ENCODE measurements at places on chromosomes 5 and 9.

- DNase-seq = no peak
These were observed 120.7 kb upstream of the APC start for GRCh38 chr5:112616812-112617547.

DNA sequence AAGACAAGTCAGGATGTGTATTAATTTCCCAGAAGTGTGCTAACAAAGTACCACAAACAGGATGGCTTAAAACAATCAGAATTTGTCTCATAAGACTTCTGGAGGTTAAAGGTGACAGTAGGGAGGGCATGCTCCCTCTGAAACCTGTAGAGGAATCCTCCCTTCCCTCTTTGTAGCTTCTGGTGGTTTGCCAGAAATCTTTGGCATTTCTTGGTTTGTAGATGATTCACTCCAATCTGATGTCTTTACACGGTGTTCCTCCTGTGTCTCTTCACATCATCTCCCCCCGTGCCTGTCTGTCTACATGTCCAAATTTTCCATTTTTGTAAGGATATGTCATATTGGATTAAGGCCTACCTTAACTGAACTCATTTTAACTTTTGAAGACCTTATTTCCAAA, 471.5 kb downstream of the ZNF608 start:
- no peak for DNase-seq

DNA sequence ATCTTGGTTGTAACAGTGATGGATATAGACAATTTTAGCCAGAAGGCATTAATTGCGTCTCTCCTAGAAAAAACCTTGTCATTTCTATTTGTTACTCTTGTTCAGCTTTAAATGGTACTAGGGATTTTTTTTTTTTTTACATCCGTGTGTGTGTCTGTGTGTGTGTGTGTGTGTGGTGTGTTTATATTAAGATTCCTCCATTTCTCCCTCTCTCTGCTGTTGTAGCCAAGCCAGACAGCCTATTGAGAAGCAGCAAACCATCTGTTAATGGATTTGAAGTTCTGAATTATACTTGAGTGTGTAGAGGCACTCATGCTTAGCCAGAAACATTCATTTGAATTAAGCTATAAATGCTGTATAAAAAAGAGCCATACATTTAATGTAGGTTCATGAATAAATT, 72.3 kb downstream of the SLF1 start:
- DNase-seq = no peak

DNA sequence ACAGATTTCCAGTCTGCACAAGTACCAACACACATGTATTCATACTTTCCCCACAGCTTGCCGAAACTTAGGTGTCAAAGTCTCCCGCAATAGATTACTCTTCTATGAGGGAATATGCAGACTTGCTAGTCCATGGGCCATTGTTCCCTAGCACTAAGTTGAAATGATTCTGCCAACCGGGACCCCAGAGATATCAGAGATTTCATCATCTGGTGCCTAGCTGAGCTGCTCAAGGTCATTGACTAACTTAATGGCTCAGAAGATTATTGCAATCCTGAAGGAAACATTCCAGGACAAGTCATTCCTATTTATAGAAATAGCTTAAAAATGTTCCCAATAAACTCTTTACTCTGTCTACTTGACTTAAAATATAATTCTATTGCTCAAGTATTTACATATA, 202.6 kb downstream of the PIK3R1 start:
- no peak for DNase-seq

DNA sequence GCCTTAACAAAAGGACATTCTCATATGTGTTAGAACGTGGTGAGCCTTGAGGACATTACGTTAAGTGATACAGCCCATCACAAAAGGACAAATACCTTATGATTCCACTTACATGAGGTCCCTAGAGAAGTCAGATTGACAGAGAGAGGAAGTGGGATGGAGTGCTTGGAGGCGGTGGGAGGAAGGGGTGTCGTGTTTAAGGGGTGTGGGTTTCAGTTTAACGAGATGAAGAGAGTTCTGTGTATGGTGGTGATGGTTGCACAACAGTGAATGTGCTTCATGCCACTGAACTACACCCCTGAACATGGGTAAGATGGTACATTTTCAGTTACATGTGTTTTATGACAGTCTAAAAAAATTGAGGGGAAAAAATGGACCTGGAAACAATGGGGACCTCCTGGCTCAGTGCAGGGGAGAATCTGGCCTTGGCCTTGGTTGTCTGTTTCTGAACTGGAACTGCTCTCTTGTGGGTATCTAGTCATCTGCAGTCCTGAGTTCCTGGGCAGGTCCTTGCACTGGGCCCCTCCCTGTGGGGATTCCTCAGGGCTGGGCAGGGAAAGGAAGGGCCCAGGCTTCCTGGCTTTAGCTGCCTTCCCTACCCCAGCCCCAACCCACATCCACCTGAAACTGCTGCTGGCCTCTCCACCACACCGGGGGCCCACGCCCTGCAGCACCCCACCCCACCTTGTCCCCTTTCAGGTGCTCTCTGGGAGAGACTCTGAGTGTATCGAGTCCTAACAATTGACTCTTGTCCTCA, 17.8 kb downstream of the LRRC8A start:
- peak; percentile 57 for DNase-seq

DNA sequence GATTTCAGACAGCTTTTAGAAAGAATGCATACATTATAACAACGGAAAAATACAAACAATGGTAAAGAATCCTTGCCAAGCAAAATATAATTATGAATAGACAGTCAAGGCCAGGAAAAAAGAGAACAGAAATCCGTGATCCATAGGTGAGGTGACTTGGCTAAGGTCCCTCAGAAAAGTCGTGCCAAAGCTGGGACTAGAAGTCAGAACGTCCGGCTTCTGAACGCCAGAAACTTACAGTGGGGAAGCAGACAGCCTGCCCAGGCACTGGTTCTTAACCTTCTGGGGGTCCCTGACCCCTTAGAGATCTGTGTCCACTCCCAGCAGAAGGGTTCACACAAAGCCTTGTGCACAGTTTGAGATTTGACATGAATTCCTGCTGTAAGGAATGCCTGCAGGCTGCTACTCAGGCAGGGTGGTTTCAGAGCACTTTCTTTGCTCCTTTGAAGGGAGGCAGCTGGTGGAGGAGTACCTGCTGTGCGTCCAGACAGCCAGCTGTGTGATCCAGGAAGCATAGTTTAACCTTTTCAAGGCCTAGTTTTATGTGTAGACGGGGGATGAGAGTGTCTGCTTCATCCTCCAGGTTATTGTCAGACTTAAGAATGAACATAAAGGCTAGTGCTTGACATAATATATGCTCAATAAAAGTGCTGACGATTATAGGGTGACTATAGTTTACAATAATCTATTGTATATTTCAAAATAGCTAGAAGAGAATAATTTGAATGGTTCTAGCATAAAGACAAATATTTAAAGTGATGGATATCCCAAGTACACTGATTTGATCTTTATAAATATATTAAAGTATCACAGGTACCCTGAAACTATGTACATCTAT, 852 bp downstream of the ARHGEF37 start:
- no peak for DNase-seq

GRCh38 chr9:135504262-135505243, 4.1 kb downstream of the MRPS2 start:
- peak; percentile 82 for DNase-seq

- DNase-seq = no peak
These were observed 280.3 kb downstream of the NPR3 start for GRCh38 chr5:32991421-32991815.

GRCh38 chr5:58069846-58070245, 390.0 kb downstream of the PLK2 start:
- no peak for DNase-seq

DNA sequence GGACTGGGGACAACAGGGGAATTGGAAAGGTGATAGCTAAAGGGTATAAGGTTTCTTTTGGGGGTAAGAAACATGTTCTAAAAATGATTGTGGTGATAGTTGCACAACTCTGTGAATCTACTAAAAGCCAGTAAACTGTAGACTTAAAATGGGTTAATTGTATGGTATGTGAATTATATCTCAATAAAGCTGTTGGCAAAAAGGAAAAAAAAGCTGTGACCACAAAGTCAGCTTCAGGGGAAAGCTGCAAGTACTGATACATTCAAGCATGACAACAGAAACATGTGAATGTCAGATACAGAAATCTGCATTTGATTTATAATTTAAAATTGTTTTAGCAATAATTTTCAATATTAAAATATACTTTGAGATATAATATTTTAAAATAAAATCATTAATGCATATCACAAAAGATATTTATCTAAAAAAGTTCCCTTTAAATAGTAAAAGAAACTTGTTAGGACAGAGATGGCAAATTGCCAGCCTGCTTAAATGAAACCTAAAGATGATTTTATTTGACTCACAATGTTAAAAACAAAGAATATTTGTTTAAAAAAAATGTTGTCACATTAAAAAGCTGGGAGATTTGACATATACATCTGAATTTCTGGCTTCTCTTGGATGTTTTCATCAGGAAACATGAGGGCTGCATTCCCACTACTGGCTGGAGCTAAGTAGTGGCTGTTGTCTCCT, 66.0 kb downstream of the TBCA start:
- DNase-seq = peak; percentile 10

DNA sequence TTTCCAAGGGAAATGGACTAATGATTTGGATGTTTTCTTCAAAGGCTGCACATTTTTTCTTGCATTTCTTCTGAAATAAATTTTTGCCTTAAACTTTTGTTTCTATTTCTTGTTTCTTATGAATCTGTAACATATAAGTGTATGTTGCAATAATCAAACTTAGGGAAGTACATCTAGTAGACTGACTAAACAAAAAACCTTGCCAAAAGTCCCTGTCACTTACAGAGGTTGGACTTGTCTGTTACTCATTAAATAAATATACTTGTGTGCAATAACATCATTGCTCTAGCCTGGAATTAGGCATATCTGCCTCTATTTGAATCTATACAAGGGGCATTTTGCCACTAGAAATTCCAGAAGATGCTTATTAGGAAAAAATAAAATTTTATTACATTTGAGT, 56.6 kb downstream of the C6 start:
- DNase-seq = no peak

GRCh38 chr5:159424123-159424522, 93.8 kb upstream of the IL12B start:
- no peak for DNase-seq

GRCh38 chr5:2260211-2261003, 377.7 kb upstream of the IRX4 start:
- no peak for DNase-seq

GRCh38 chr9:110140276-110140675, 67.7 kb downstream of the C9orf152 start:
- no peak for DNase-seq

DNA sequence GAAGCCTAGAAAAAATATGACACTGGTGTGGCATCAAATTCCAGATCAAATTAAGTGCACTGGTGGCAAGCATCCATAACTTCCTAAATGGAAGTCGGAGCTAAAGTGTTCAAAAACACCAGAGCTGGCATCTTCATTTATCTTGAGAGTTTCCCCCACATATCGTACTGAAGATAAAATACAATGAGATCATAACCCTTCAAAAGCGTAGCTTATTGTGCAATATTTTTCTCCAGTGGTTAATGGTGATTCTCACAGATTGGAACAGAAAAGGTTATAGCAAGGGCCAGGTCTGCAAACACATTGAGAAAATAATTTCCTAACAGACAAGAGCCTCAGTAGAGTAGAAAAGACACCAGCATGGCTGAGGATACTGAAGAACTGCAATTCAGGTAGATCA, 147.6 kb downstream of the SEMA5A start:
- DNase-seq = no peak

DNA sequence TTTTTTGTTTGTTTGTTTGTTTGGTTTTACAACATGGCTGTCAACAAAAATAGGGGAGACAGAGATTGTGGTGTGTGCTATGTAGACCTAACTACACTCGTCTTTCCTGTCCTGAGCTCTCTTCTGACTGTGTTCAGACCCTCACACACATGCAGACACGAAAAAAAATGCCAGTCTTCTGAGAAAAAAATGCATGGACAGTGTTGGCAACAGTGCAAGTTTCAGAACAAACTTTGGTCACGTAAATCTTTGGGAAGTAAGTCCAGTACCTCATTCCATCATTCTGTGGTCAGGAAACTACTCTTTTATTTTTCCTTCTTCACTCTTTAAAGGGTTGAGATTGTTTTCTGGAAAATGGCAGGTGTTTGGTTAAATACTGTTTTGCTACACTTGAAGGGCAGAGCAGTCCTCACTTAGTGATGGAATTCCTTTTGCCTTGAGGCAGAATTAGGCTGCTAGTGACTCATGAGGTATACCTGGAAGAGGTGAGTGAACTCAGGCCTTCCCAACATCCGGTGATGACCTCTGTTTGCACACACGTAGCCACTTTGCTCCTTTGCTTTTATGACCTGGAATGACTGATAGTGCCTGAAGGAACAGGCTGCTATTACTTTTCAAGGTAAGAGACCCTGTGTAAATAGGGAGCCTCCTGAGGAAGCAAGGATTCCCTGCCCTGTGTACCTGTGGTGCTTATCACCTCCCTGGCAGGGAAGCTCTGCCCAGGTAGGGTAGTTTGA, 81.6 kb upstream of the TNFAIP8 start:
- no peak for DNase-seq

DNA sequence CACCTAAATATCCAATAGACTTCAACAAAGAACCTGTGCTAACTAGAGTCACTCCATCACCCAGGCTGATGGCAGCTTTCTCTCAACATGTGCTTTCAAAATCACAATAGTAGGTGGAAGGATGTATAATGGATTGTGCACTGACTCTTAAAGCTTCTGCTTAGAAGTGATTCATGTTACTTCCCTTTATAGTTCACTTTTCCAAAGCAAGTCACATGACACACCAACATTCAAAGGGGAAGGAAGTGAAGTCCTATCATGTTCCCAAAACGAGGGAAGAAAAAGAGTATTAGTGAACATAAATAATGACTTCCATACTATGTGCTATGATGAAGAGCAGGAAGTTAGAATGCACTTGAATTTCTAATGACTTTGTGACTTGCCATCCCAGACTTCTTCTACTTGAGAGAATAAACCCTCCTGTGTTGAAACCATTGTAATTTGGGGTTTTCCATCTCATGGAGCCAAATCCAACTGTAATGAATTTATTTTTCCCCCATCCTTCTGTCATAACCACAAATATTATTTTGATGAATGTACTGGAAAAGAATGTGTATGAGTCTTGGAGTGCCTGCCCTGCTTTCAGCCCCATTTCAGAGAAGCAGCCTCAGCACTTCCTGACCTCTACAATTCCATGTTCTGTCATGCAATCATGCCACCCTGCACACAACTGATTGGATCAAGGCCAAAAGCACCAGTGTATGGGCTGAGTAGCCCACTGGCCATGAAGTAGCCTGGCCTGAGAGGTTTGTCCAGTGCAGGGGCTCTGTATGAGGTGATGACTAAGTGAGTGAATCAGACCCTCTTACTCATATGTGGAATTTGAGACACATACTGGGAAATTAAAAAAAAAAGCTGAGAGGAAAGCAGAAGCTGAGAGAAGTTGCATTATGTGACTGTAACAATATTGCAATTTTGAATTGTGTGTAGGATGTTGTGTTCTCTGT, 525.9 kb upstream of the CLINT1 start:
- peak; percentile 67 for DNase-seq

- DNase-seq = no peak
These were observed 5.5 kb downstream of the PDLIM4 start for GRCh38 chr5:132262882-132263547.

All from suppressor macrophage treated with lipopolysaccharide for 1 hour (primary cell).